Naive thymus-derived CD8-positive, alpha-beta T cell (primary cell): ENCODE measurements at places on chromosomes 3 and 15. TPM values are rescaled to one million over a fixed set of nuclear protein-coding genes. Genes with fewer than 3 reads are reported as not detected.
A peak's percentile ranks its signal among the peaks of the same experiment; 100 is the strongest.

- DNase-seq = no peak
Observed at GRCh38 chr3:176683382-176683781, 513.9 kb downstream of the TBL1XR1 start.

DNA sequence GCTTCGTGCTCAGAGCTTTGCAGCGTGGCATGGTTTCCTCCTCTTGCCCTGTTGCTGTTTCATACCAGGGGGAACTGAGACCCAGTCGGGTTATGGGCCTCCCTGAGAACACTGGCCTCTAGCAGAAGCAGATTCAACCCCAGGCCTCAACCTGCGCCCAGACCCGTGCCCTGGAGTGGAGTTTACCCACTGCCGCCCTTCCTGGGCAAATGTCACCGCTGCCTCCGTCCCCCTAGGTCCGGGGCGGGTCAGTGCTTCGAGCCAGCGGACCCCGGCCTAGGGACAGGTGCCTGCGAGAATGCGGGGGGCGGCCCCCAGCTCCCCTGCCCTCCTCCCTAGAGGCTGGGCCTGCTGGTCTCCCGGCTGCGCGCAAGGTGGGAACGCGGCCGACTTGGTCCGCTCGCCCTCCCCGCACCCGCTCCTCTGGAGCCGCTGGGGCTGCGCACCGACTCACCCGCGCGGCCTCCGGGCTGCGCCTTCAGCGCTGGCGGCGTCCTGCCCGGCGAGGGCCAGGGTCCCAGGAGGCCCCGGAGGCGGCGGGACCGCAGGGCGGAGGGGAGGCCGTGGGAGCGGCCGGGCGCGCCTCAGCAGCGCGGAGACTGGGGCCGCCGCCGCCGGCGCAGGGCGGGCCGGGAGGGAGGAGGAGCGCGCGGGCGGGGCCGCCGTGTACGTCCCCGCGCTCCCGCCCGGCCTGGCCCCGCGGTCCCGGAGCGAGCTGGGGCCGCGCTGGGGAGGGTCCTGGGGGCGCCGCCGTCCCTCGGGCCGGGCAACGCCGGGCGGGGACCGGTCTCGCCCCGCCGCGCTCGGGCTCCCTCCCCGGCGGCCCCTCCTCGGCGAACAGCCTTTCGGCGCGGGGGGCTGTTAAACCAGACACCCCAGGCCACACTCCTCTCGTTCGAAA, at the start of gene PIGZ:
Gene PIGZ, minus strand, starts transcription at position 601 of the 901 bp plus-strand sequence. CDS start 16,802 bp downstream, outside the sequence.
- peak; percentile 11 for DNase-seq

DNA sequence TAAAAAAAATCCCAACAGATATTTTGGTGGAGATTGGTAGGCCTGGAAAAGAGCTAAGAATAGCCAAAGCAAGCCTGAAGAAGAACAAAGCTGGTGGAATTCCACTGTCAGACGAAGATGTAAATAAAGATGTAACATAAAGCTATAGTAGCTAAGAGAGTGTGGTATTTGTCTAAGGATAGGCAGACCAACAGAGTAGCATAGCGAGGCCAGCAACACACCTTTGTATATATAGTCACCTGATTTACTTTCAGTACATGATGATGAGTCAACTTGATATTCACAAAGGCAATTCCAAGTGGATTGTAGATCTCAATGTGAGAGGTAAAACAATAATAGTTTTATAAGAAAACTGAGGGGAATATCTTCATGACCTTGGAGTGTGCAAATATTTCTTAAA, 53.6 kb upstream of the SYN2 start:
- no peak for DNase-seq

GRCh38 chr3:49469936-49470713, at the start of gene DAG1:
TSS of gene DAG1 (plus strand) at chr3:49470267. CDS start at chr3:49510535, 40,268 bp downstream.
- peak; percentile 92 for DNase-seq

GRCh38 chr3:159635047-159635641, 353.5 kb upstream of the IL12A start:
- no peak for DNase-seq

DNA sequence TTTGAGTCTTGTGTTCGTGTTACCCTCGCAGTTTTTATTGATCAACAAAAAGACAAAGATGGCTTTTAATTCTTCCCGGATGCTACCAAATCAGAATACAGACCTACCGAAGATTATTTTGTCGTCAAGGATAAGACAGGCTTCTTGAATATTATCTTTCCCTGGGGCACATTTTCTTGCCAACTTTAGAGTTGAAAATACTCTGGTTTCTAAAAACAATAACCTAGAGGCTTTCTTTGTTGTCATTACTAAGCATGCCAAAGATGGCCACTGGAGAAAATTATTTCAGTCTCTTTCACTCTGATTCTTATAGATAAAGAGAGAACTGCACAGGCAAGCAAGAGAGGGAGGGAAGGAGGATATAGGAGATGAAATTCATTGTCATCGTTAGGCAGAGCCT, 33.9 kb downstream of the OXNAD1 start:
- DNase-seq = no peak

GRCh38 chr3:130392266-130392665, 46.8 kb downstream of the COL6A5 start:
- DNase-seq = no peak

GRCh38 chr3:116038968-116039650, 406.2 kb downstream of the LSAMP start:
- no peak for DNase-seq

DNA sequence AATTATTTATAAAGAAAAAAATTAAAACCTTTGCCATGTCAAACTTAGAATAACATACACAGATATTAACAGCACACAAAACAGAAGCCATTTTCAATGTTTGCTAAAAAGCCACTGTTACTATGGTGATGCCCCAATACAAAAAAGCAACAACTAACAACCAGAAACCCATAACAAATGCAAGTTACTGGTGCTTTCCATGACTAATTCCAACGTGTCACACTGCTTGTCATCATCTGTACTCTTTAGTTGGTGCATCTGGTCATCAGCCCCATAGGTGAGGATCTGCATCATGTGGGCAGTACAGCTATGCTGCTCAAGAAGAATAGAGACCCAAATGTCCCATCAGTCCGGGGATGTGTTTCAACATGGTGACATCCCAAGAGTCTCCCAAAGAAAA, 52.8 kb downstream of the ATP8B4 start:
- no peak for DNase-seq

DNA sequence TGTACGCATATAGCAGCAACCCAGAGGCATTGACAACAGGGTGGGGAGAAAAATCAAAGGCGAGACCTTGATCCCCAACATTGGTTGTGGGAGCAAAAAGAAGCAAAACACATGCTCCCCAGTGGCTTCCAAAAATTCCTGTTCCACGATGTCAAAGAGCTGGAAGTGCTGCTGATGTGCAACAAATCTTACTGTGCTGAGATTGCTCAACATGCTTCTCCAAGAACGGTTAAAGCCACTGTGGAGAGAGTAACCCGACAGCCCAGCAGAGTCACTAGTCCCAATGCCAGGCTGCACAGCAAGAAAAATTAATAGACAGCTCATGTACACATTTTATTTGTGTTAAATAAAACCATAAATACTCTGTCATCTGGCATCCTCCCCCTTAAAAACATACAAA, 179.9 kb upstream of the PFN2 start:
- DNase-seq = no peak

GRCh38 chr3:183306798-183307671, 54.0 kb downstream of the B3GNT5 start:
- DNase-seq = no peak

DNA sequence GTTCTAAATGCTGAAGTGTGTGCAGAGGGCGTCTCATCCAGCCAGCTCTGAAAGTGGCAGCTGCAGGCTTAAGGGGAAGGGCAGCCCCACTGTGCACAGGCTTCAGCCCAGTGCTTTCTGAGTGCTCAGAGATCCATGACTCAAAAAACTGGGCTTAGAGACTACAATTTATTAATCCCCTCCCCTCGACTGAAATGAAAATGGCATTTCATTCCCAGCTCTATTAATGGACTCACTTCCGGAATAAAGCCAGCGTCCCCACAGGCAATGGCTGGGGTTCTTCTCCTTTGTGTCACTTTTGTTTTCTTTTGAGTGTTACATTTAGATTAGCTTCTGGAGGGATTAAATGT, 55.5 kb upstream of the PLXNA1 start:
- no peak for DNase-seq

DNA sequence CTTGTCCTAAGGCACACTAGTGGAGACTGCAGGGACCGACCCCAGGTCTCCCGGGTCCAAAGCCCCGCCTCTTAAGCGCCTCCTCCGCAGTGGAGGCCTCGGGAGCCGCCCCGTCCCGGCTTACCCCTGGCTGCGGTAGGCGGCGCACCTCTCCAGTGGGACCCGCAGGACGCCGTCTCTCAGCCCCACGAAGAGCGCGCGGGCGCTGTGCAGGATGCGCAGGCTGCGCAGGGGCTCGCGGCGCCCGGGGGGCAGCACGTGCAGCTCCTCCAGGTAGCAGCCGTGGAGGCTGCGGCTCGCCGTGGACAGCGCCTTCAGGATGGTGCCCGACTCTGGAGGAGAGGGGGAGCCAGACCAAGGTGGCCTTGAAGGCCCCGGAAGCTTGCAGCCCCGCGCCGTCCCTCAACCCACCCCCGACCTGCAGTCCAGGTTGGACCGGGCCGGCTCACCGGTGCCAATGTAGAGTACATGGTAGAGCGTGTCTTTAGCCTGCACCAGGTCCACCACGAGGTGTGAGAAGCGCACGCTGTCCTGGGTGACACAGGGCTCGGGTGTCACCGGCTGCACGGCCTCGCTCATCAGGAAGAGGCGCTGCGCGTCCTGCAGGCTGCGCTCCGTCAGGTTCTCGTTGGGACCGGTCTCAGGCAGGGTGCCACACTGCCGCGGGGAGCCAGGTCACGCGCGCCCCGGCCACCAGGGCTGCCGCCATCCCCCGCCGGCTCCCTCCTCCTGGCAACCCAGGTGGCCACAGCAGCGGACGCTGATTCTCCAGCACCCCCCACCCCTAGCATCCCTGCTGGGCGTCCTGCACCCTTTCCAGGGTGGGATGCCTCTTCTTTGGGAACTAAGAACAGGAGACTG, 105.5 kb downstream of the SEMA5B start:
- peak; percentile 25 for DNase-seq

DNA sequence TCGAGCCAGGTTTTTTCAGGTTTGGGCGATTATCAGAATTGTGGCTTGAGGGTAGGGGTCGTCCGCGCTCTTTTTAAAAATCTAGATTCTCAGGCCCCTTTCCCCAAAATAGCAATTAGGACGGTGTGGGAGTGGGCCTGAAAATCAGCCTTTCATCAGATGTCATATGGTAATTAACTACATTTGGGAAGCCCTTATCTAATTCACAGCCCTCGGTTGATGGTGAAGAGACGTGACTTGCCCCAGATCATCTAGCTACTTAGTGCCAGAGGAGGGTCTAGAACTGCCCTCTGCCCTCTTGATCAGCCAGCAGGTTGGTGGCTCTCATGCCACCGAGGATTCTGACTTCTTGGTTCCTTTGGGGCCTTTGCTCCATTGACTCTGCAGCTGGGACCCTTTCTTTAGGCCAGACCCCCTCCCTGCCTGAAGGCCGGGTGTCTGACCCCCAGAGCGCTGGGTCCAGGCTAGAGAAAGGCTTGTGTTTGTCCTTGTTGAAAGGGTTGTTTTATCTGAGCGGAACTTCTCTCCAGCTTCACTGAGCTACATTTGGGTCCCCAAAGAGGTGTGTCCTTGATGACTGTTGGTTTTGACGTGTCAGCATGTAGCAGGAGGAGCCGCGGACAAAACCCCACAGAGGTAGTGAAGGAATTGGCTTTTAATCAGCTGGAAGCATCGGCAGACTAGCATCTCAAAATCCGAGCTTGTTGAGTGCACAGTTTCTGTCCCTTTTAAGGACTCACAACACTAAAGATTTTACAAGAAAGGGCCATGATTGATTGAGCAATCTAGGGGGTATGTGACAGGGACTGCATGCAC, 857 bp downstream of the AEN start:
- no peak for DNase-seq

DNA sequence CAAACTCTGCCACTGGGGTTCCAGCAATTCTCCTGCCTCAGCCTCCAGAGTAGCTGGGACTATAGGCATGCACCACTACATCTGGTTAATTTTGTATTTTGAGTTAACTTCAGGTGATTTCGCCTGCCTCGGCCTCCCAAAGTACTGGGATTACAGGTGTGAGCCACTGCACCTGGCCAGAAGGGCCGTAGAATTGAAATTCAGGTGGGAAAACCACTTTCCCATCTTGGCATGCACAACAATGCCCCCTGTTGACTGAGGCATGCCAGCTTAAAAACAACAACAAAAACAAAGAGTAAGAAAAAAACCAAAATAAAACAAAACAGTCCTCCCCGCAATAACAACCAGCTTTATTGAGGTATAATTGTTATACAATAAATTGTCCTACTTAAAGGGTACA, 32.6 kb upstream of the RAB11A start:
- DNase-seq = no peak

DNA sequence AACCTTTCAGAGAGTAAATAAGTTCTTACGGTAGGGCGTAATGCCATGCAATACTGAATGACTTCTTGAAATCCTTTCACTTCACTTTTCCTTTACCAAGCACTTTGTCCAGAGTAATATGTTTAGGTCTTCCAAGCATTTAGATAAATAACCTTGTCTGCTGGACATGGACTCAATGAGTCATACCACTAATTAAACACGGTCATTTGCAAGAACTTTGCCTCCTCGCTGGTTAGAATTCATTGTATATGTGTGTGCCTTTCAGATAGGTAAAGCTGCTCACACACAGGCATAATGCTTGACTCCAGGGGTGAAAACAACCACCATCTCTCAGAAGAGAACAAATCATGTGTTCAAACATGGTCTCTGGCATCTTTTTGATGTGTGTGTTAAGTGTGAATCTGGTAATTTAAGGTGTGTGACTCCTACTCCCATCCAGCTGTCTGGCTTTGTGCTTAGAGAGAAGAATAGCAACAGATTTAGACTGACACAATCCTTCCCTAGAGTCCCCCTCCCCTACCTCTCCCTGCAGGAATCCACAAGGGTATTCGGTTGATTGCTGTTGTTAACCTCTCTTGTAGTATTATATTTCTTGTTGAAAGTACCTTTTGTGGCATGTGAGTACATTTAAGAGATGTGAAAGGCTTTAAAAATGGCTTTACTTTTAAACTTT, 419.0 kb downstream of the CNTN4 start:
- no peak for DNase-seq

DNA sequence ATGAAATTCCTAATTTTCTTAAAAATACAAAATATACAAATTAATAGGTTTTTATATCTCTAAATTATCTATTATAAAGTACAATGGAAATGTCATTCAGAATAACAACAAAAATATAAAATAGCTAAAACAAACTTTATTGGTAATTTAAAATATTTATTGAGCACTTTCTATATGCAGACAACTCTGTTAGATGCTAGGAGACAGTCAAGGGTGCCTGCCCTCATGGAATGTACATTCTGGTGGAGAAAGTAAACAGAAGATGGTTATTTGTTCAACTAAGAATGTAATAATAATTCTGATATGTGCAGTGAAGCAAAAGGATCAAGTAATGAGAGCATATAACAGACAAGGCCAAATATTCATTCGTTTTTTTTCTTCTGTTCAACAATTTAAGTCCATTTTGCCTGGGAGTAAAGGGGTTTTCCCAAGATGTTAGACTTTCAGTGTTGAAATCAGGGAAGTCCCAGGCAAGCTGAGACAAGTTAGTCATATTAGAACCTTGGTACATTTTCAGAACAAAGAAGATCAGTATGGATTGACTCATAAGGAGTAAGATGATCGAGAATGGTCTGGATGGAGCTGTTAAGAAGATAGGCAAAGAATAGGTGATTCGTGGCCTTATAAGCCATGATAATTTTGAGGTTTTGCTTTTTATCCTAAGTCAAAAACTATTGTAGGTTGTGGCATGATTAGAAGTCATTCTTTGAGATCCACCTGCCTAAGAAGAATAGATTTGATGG, 150.2 kb upstream of the MLF1 start:
- DNase-seq = no peak

- DNase-seq = no peak
Observed at GRCh38 chr3:122912772-122913538, 114.6 kb downstream of the SEMA5B start.

CILP gene
- total RNA-seq = 0.44 TPM

NTRK3 gene
- total RNA-seq = not detected

TRPM1 gene
- total RNA-seq = not detected

ZWILCH gene
- total RNA-seq = 12.8 TPM

PPARG gene
- total RNA-seq = not detected

SLC27A2 gene
- 0.16 TPM for total RNA-seq
